ENCODE measurements at places on chromosomes 4 and X.
A peak's percentile ranks its signal among the peaks of the same experiment; 100 is the strongest.

GRCh38 chr4:184097241-184097605 lies 120.5 kb downstream of the ENPP6 start:
- peak; percentile 15 for DNase-seq

- DNase-seq = no peak
Observed at GRCh38 chr4:98202907-98203306, 58.3 kb upstream of the RAP1GDS1 start.

GRCh38 chr4:85656759-85657505 lies 182.0 kb downstream of the ARHGAP24 start:
- DNase-seq = no peak

DNA sequence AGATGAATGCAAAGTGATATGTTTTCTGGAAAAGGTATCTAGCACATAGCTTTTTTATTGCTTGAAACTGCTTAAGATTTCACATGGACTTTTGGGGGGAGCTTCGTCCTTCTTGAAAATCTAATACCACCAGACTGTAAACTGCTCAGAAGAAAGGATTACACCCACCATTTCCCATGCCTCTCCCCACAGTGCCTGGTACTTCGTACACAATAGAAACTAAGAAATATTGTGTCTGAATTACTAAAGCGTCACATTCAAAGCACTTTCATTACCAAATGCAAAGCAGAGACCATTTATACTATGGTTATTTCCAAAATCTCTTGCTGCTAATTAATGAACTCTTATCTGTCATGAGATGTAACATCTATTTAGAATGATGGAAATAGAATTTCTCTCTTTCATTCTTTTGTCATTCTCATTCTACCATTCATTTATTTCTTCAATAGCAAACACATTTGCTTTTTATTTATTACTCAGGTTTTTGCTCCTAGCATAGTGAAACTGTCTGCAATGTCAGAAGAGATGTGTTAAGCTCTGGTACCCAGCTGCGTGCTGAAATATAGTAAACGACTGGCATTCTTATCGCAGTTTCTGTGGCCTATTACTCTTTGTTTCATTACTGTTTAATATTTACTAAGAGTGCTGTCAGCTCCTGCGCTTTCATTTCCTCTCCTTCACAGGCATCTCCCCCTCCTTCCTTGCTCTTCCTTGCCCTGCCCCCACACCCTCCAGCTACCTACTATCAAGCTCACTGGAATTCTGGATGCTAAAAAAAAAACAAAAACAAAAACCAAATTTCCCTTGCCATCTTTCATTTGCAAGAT lies 51.4 kb upstream of the RAPGEF2 start:
- DNase-seq = no peak

DNA sequence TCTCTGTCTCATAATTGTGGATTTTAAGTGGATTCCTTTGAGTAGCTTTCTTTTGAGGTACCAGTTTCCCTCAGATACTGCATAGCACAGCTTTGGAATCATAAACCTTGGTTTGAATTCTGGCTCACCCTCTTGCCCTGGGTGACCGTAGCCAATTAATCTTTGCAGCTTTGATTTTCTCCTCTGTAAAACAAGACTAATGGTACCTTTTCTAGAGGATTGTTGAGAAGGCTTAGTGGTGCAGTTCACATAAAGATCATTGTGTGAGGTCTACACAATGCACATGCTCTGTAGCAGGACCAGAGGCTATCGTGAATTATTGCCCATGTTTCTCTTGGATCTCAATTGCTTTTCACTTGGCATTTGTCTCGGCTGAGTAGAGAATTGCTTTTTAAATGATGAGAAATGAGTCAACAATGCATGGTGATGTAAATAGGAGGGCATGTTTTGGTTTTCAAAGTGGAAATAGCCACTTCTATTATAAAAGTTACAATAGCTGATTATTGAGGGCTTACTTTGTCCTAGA lies 47.9 kb downstream of the TMEM131L start:
- DNase-seq = no peak

DNA sequence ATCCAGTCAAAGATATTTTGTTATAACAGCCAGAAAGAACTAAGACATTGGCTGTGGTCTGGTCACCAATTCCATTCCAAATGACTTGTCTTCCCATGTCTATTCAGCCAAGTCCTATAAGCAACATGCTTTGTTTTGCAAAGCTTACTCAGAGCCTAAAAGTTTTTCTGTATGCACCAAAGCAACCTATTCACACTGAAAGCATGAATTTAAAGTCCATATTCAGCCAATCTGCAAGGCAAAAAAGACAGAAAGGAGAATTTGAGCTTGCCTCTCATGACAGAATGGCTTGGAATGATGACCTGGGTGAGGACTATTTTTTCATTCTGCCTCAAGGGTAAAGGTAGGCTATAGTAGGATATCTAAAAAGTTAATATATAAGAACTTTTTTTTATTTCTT lies 323.2 kb upstream of the NOCT start:
- no peak for DNase-seq

GRCh38 chr4:147617841-147618691 lies 869 bp downstream of the TMEM184C start:
- no peak for DNase-seq

DNA sequence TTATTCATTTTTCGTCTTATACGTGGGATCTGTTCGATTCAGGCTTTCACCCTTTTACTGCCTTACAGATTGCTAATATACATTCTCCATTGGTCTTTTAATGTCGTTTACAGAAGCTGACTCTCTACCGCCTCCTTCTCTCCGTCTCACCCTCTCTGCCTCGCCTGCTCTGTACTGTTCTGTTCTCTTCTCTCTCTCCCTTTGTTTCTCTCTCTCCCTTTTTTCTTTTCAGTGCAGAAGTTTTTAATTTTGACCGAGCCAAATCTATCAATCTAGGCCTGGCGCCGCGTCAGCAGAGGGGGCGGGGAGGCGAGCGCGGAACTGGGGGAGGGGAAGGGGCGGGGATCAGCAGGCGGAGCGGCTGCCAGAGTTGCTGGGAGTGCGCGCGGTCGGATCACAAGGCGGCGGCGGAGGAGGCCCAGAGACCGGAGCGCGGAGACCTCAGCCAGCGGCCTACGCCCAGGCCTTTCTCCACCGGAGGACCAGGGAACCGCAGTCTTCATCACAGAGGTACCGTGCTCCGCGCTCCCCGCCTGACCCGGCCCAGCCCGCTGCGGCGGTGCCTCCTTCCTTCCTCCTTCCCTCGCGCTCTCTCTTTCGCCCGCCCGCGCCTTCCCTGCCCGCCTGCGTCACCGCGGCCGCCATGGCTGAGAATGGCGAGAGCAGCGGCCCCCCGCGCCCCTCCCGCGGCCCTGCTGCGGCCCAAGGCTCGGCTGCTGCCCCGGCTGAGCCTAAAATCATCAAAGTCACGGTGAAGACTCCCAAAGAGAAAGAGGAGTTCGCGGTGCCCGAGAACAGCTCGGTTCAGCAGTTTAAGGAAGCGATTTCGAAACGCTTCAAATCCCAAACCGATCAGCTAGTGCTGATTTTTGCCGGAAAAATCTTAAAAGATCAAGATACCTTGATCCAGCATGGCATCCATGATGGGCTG lies at the start of gene UBQLN2:
TSS of gene UBQLN2 (plus strand) at position 397 of the 931 bp plus-strand sequence. CDS start at position 644, 247 bp downstream.
- peak; percentile 71 for DNase-seq

GRCh38 chr4:124642846-124643245 lies 69.7 kb downstream of the ANKRD50 start:
- no peak for DNase-seq

GRCh38 chr4:75630174-75630936 lies at the start of gene CDKL2:
Gene CDKL2 (minus strand): TSS chr4:75630528. CDS start chr4:75625988, 4,540 bp downstream.
- DNase-seq = peak; percentile 85

DNA sequence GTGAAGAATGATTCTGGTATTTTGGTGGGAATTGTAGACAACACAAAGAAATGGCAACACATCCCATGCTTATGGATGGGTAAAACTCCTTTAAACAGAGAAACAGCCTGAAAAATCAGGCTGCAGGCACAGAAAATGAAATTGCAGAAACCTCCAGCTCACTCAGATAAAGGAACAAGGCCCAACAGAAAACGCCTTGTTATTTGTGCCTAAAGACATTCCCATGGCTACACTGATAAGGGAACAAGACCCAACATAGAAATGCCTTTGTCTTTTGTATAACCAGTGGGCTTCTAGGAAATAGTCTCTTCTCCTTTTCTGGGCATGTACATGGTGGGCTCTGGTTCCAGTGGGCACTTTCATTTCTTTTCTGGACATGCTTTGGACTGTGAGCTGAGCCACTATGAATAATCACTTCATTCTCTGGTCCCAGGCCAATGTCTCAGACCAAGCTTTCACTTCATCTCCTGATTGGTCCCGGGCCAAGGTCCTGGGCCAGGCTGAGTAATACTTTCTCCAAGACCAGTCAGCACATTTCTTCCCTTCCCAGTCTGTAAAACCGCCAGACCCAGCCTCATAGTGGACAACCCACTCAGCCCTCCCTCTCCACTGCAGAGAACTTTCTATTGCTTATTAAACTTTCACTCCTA lies 160.5 kb downstream of the TBX22 start:
- DNase-seq = no peak

DNA sequence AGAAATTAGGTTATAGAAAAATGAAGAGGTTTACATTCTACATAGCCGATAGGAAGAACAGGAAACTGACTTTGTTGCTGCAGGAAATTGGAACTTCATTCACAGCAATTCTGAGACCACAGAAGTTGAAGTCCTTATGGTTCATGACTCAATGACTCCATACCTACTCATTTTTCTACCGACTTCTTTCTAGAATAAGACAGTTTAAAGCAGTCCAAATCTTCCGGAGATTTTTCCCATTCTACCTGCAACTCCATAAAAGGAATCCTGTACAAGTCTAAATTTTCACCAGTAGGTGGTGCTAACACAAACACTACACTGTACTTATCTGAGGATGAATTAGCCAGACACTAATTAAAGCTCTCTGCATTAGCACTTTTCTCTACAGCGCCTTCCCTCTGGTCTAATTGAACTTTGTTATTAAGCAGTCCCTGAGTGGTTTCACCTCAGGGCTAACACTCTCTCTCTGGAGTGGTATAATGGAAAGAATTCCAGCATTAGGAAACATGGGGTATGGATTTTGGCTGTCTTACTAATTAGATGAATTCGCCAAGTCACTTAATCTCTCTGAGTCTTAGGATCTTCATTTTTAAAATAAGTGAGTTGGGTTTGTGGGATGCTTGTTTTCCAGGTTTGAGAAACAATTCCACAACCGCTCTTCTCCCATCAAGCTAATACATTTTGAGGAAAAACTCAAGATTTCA lies 167.9 kb downstream of the SMIM20 start:
- DNase-seq = no peak

- DNase-seq = no peak
Observed at GRCh38 chrX:111259559-111259958, 10.7 kb downstream of the CAPN6 start.

- no peak for DNase-seq
Observed at GRCh38 chr4:139876337-139876941, 210.8 kb downstream of the MGST2 start.

- DNase-seq = no peak
Observed at GRCh38 chr4:164212714-164213113, 541.2 kb upstream of the SMIM31 start.

GRCh38 chr4:76305033-76305687 lies 1.4 kb upstream of the STBD1 start:
- no peak for DNase-seq

GRCh38 chr4:119025420-119025819 lies 110.2 kb upstream of the MYOZ2 start:
- no peak for DNase-seq

DNA sequence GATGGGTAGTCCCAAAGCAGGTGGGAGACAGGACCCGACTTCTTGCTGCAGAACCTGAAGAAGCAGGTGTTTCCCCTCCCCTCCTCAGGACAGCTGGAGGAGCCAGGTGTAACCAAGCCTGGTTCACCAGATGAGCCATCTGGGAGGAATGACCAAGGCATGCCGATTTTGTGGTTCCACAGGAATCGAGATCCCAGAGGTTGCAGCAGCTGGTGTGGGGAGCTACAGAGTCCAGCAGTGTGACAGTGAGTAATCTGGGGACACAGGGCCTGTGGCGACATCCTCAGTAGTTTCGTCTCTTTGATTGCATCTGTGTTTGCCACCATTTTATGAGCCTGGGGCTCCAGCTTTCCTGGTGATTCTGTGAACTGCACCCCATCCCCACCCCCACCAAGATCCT lies 2.6 kb upstream of the NDP start:
- no peak for DNase-seq

GRCh38 chrX:56811599-56811998 lies 82.6 kb downstream of the NBDY start:
- no peak for DNase-seq

Data from activated T-cell treated with anti-CD3 and anti-CD28 coated beads for 48 hours (primary cell).